NCI-H2107 (cell line): ENCODE measurements at places on chromosomes 6 and 20.

- DNase-seq = no peak
Measured at GRCh38 chr6:42365021-42365420, 86.7 kb downstream of the TRERF1 start.

DNA sequence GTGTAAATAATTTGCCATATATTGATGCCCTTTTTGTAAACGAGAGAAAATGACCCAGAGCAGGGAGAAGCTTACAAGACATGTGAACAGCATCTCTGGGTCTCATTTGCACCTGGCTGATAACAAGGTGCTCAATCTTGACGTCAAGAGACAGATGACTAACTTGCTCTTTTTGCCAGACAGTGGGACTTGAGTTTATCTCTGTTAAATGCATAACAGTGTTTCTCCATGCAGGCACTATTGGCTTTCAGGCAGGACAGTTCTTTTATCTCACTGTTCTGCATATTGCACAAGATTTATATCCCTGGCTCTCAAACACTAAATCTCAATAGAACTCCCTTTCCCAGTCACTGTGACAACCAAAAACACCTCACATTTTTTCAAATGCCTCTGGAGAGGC is 56.4 kb downstream of the RFX6 start:
- no peak for DNase-seq

DNA sequence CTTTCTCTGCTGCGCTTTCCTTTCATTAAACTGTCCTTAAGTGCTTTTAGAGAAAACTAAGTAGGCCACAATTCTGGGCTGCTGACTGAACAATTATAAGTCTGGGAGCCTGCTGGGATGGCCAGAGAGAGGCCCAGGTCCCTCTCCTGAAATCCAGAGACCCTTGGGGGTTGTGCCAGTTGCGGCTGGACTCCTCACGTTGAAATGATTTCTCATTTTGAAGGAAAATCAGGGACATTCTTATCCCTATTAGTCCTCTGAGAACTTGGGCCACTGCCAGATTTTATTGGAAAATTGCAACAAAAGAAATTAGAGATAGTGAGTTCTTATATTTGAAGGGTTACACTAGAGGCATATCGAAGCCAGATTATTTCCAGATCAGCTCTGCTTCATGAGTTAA is 145.1 kb downstream of the CLIC5 start:
- DNase-seq = no peak

DNA sequence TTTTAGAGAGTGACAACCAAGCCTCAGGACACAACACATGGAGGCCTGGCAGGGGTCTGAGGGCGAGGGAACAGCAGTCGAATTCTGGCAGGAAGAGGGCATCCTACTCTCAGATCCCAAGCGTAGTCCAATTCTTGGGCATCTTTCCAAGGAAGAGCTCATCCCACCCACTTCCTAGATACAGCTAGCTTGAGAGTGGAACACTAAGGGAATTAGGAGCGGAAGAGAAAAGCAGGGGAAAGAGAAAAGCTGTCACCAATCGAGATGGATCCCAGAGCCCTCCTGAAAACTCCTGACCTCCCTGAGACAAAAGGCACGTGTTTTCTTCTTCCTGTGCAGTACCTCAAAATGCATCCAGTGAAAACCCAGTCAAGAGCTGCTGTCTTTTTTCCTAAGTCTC is 67.1 kb downstream of the GFOD1 start:
- DNase-seq = no peak

GRCh38 chr6:57262488-57262887 is 40.4 kb upstream of the RAB23 start:
- no peak for DNase-seq

DNA sequence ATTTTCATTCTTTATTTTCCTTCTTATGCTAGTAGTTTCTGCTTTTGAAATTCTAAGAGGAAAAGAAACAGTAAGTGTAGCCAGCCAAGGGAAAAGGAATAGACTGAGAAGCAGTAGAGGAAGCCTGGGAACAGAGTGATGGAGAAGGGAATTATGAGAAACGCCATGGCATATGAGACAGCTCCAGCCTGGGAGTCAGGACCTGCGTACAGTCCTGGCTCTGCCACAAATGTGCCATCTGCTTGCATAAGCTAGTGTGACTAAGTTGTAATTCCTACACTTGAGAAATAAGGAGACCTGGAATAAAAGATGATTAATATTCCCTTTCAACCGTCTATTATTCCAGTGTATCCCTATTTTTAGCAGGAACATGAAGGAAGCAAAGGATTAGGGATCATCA is 47.5 kb downstream of the OSTM1 start:
- no peak for DNase-seq

DNA sequence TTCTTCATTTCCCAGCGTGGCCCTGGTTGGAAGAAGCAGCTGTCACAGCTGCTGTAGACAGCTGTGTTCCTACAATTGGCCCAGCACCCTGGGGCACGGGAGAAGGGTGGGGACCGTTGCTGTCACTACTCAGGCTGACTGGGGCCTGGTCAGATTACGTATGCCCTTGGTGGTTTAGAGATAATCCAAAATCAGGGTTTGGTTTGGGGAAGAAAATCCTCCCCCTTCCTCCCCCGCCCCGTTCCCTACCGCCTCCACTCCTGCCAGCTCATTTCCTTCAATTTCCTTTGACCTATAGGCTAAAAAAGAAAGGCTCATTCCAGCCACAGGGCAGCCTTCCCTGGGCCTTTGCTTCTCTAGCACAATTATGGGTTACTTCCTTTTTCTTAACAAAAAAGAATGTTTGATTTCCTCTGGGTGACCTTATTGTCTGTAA is 292.7 kb downstream of the ESR1 start:
- no peak for DNase-seq

DNA sequence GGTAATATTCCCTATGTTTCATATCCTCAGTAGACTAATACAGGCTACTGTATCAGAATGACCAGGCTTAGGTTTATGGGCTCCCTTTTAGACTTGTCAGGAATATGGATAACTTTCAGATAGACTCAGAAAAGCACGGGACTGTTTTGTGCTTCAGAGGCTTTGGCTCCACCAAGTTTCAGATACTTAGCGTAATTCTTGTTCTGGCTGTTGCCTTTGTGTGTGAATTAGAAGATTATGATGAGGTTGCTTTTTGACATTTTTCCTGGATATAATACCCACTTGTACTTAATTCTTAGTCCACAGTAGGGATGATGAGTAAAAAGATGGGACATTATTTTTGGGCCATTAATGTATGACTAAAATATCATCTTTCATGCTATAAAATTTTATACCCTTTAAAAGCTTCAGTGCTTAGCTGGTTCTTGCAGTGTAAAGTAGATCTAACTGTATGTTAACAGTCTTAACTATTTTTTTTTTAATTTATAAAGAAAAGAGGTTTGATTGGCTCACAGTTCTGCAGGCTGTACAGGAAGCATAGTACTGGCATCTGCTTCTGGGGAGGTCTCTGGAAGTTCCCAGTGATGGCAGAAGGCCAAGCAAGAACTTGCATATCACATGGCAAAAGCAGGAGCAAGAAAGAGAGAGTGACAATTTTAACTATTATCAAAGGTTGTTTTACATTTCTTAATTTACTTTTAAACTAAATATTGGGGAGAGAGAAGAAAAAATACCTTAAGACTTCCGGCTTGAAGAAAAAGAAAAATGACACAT is 120.7 kb downstream of the ZFAND3 start:
- DNase-seq = no peak

DNA sequence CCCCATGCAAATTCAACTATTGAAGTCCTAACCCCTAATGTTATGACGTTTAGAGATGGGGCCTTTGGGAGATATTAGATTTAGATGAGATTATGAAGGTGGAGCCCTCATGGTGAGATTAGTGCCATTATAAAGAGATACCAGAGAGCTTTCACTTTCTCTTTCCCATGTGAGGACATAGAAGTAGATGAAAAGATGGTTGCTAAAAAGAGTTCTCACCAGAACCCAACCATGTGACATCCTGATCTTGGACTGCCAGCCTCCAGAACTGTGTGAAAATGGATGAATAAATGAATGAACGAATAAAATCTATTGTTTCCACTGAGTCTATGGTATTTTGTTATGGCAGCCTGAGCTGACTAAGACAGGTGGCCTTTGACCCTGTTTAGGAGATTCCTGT is 50.6 kb upstream of the FBXO30 start:
- no peak for DNase-seq
